Thyroid gland (tissue), 4 donors: ENCODE measurements at places on chromosomes 2 and 18.
A peak's percentile ranks its signal among the peaks of the same experiment; 100 is the strongest.

- DNase-seq, result peak; percentile 6
Measured at GRCh38 chr2:239380831-239381708, 19.8 kb downstream of the HDAC4 start.

GRCh38 chr2:27376151-27376865, 4.2 kb downstream of the ZNF513 start:
- no peak for DNase-seq

GRCh38 chr18:27138079-27138478, 47.0 kb downstream of the CHST9 start:
- DNase-seq, result no peak

GRCh38 chr2:232411901-232412629, 5.4 kb downstream of the ALPG start:
- no peak for DNase-seq

- DNase-seq, result peak; percentile 27
Measured at GRCh38 chr2:39494784-39495251, 57.7 kb upstream of the MAP4K3 start.

DNA sequence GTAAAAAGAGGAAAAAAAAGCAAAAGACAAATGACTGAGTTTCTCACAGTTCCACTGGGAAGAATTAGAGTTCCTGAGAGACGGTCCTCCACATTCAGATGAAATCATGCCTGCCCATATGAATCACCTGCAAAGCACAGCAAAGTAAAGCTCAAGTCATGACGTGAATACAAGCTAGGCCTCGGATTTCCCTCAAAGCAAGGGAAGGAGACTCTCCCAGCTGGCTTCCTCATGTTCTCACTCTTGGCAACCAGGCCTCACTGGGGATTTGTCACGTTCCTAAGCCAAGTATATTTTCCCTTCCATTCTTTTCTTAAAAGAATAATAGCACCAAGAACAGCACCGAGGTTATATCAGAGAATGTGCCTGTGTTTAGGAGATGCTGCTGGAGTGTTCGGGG, 47.0 kb downstream of the CYP27C1 start:
- no peak for DNase-seq

- DNase-seq, result no peak
Measured at GRCh38 chr18:15165048-15165447, 417.1 kb downstream of the ANKRD30B start.

DNA sequence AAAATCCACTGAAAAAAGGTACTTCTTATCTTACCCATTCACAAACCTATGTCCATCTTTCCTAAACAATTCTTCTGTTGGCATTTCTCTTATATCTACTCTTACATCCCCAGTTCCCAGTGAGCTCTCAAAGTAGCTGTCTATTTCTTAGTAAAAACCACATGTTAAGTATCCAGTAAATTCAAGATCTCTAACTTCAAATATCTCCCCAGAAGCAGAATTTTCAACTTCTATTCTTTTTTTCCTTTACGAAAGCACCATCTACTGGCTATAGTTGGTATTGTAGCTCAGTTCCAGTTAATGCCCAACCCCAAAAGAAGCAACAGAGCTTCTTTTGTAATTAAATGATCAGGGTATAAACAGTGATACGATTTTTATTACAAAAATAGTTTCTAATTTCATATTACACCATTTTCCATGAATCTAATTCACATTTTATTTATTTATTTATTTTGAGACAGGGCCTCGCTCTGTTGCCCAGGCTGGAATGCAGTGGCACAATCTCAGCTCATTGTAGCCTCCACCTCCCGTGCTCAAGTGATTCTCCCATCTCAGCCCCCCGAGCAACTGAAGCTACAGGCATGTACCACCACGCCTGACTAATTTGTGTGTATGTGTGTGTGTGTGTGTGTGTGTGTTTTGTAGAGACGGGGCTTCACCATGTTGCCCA, 28.5 kb downstream of the HRH4 start:
- DNase-seq, result no peak

GRCh38 chr2:217934321-217935131, 68.3 kb downstream of the TNS1 start:
- peak; percentile 55 for DNase-seq
